Right lung (tissue), 10 donors: ENCODE measurements at places on chromosomes 5 and 9. TPM values are rescaled to one million over a fixed set of nuclear protein-coding genes. Genes with fewer than 3 reads are reported as not detected.

DNA sequence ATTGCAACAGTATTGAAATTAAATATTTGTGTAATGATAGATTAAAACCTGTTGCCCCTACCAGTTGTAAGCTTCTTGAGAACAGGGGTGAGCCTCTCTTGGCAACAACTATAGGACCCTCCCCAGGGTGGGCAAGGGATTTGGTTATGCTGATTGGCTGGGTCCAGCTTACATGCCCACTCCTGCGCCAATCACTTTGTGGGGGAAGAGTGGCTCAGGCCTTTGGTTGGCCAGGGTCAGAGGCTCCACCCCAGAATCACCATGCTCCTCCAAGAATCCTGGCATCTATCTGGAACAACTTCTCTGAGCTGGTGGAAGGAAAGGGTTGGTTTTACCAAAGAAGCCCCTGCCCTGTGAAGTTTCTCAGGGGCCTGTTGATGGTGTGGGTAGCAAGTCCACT is 8.6 kb upstream of the PITX1 start:
- DNase-seq, result no peak

- no peak for DNase-seq
These were observed 6.8 kb downstream of the SLC24A2 start for GRCh38 chr9:19782005-19782404.

- no peak for DNase-seq
These were observed 37.0 kb upstream of the LCP2 start for GRCh38 chr5:170334626-170335025.

- DNase-seq, result no peak
These were observed 257.2 kb downstream of the KIF4B start for GRCh38 chr5:155270725-155271124.

DNA sequence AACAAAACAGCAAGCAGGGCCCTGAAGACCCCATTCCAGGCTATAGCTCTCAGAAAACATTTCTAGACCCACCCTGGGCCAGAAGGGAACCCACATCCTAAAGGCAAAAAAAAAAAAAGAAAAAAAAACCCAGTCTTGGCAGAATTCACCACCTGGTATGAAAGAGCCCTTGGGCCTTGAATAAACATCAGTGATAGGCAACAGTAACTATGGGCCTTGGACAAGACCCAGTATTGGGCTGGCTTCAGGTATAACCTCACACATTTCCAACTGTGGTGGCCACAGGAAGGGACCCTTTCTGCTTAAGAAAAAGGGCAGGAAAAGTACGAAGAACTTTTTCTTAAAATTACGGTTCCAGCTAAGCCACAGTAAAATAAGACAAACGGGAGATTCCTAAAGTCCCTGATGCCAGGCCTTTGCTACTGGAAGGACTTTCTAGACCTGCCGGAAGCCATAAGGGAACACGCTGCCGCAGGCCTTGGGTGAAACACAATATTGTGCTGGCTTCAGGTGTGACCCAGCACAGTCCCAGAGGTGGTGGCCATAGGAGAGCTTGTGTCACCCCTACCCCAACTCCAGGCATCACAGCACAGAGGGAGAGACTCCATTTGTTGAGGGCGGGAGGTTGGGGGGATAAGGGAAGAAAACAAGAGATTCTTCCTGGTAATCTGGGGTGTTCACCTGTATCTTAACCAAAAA is 505.2 kb upstream of the RGMB start:
- DNase-seq, result no peak

- no peak for DNase-seq
These were observed 276.0 kb upstream of the DMRT1 start for GRCh38 chr9:565528-565927.

GRCh38 chr5:95861221-95861863 is 38.8 kb upstream of the GLRX start:
- peak; percentile 78 for DNase-seq

SLC36A2 gene
- 0.04 TPM for polyA plus RNA-seq

DNA sequence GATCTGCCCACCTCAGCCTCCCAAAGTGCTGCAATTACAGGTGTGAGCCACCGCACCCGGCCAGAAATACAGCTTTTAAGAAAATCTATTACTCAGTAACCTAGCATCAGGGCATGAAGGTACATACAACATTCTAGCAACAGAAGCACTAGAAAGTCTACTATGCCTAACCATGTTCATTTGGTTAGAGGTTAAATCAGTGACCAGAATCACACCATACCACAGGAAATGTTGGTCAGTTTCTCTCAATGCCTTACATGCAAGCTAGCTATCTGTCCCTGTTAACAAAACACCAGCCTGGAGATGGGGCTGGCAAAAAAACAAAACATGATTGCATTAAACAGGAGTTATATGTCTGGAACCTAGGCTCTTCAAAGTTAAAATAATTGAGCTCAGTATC is 104.1 kb downstream of the STRBP start:
- no peak for DNase-seq

GRCh38 chr9:37798677-37799076 is 1.9 kb upstream of the DCAF10 start:
- no peak for DNase-seq

DNA sequence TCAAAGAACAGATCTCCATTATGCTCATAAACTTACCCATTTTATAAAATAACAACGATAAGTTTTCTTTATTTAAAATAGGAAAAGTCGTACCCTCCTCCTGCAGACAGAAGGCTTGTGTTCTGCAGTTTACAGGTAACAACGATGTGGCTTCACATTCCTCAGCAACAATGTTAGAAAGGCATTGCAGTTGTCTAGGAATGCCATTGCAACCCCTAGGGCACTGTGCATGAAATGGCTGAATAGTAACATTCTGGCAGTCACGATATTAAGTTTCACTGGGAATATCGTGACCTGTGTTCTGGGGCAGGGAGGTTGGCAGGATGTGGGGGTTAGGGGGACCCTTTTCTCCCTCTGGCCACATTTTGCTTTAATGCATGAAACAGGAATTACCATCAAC is 331.9 kb downstream of the DEPDC1B start:
- DNase-seq, result no peak

- DNase-seq, result peak; percentile 10
These were observed 289.5 kb upstream of the IRX2 start for GRCh38 chr5:3041001-3041400.

- DNase-seq, result no peak
These were observed 94.4 kb downstream of the ARHGAP26 start for GRCh38 chr5:142864290-142865260.

DNA sequence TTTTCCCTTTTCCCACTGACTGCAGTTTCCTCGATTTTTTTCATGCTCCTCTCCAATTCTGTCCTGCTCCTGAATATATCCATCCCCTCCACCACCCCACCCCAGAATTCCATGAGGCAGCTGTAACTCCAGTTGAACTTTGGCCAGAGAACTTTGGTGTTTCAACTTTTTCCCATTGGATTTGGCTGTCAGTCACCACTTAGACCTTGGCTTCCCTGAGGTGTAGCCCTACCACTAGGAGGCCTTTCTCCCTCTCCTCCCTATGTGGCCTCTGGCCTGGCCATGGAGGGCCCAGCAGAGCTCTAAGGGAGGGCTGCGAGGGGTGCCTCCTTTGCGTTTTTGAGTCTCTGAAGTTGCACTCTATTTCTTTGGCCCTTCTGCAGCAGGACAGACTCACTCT is 261.3 kb downstream of the PIK3R1 start:
- no peak for DNase-seq

RNF14 gene
- 49.5 TPM for polyA plus RNA-seq

C9orf153 gene
- polyA plus RNA-seq, result 0.66 TPM

GRCh38 chr9:95815133-95815532 is 60.4 kb upstream of the ERCC6L2 start:
- no peak for DNase-seq

GRCh38 chr5:39485079-39485478 is 60.3 kb upstream of the DAB2 start:
- DNase-seq, result no peak

DNA sequence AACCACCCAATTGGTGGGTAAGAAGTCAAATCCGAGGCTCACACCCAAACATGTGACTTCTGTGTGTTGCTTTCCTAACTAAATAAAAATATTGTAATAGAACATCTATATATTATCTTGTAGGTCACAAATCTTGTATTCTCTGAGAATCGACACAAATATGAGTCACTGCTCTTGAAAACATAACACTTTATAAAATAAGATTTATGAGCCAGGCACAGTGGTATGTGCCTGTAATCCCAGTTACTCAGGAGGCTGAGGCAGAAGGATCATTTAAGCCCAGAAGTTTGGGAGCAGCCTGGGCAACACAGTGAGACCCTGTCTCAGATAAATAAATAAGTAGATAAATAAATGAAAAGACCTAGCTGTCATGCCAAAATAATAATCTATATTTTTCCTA is 624.1 kb downstream of the ANXA1 start:
- no peak for DNase-seq

- DNase-seq, result no peak
These were observed 58.0 kb downstream of the ANXA2R start for GRCh38 chr5:42982107-42982622.

- DNase-seq, result no peak
These were observed 16.1 kb downstream of the ZFR start for GRCh38 chr5:32428426-32428825.

GAS1 gene
- polyA plus RNA-seq, result 19.3 TPM

- no peak for DNase-seq
These were observed 35.9 kb upstream of the SARDH start for GRCh38 chr9:133773889-133774655.

DNA sequence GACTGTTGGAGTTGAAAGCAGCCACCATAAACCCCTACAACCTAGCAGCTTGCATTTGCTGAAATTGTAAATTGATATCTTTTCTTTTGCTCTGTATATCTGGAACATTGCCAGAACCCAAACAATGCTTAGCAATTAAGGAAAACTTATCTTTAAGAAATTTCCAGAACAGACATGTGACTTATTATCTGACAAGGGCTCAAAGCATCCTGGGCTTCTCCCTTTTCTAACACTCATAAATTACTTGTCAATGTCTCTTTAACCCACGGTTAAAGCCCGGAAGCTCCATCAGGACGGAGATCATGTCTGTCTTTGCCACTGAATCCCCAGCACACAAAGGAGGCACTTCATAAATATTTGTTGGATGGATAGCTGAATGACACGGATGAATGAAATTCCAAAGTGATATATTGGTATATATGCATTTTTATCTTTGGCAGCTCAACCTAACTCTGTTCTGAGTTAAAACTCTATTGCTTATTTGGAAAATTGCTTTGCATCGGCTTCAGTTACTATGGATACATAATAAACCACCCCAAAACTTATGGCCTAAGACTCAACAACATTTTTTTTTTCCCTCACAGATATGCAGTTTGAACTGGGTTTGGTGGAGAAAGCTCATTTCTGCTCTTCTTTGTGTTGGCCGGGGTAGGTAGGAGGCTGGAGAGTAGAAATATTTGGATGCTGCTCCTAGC is 103.1 kb upstream of the CLINT1 start:
- no peak for DNase-seq

OBP2A gene
- not detected for polyA plus RNA-seq

IFNA14 gene
- polyA plus RNA-seq, result not detected

DNA sequence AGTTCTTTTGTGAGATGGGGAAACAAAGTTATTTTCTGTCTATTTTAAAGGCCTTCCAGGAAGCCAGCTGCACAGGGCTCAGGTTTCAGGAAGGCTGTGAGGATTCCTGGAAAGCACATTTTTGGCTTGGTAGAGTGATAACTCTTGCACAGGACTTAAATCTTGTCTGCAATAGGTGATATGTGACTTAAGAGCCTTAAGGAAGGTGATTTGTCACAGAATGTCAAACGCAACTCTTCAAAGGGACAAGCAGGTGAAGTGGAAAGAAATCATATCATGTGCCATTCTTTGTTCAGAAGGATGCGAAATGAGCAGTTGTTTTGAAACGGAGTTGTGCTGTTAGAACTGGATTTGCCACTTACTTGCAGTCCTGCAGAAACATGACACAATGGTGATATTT is 459.3 kb downstream of the MAT2B start:
- no peak for DNase-seq

SPATA31C1 gene
- polyA plus RNA-seq, result 0.09 TPM

FBP2 gene
- polyA plus RNA-seq, result 2.4 TPM

- no peak for DNase-seq
These were observed 11.4 kb downstream of the HAND1 start for GRCh38 chr5:154466671-154467070.

PSAT1 gene
- 30.1 TPM for polyA plus RNA-seq

DNA sequence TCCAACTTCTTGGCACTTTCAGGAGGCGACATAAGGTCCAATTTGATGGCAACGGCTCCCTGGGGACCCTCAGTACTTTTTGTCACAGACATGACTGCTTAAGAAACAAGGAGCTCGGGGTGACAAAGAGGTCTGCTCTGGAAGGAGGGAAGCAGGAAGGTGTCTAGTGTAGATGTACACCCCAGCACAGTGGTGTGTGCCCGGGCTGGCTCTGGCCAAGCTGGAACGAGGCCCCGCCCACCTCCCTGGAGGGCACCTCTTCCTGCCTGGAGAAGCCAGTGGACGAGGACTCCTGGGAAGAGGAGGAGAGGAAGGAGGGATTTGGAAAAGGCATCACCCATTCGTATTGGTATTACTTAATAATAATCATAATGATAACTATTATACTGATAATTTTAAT is at the start of gene SLC36A2:
Gene SLC36A2, minus strand, starts transcription at position 191 of the 400 bp plus-strand sequence. Its CDS starts 99 bp downstream, at position 92.
- no peak for DNase-seq

CDKN2A gene
- polyA plus RNA-seq, result 0.31 TPM
